ENCODE measurements at places on chromosomes 2 and 18.

- no peak for DNase-seq
Measured at GRCh38 chr2:46364797-46365457, 67.7 kb downstream of the EPAS1 start.

- DNase-seq, result no peak
Measured at GRCh38 chr18:52348209-52348608, 8.2 kb downstream of the DCC start.

DNA sequence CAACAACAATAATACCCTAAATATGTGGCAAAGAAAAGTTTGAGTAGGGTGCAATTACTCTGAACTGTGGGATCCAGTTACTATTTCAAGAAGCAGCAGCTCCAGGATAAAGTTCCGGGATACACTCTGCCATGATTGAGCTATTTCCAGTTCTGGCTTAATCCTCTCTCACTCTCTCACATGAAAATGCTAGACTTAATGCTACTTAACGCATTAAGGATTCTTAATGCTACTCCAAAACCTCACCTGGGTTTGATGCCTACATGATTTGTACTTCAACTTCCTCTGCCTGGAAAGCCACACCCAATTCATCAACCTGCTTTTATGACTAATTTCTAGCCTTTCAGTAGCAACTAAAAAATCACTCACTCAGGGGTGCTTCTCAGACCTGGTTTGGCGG is 151.1 kb upstream of the HNMT start:
- no peak for DNase-seq

- no peak for DNase-seq
Measured at GRCh38 chr2:233983445-233983844, 66.3 kb downstream of the TRPM8 start.

GRCh38 chr2:199933466-199933865 is 21.8 kb downstream of the TYW5 start:
- DNase-seq, result no peak

DNA sequence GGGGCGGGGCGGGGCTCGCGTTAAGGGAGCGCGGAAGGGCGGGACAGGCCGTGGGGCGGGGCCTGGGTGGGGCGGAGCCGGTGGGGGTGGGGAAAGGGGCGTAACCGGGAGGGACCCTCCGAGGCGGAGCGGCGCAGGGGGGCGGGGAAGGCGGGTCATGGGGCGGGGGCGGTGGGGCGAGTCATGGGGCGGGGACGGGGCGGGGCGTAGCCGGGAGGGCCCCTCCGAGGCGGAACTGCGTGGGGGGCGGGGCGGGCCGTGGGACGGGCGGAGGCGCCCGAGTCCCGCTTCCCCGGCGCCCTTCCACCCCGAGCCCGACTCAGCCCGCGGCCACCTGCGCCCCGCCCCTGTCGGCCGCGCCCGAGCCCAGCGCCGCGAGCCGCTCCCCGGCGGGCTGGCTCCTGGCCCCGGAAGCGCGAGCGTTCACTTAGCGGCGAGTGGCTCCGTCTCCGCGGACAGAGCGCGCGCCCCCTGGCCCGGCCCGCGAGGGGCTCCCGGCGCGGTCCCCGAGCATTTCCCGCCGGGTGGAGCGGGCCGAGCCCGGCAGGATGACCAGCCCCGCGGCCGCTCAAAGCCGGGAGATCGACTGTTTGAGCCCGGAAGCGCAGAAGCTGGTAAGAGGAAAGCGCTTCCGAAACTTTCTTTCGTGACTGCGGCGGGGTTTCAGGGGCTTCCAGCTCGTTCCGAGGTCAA is 64.7 kb downstream of the LRRFIP1 start:
- DNase-seq, result peak; percentile 93

GRCh38 chr2:220243571-220243970 is 616.1 kb downstream of the SLC4A3 start:
- DNase-seq, result no peak

GRCh38 chr18:66616523-66616983 is 12.7 kb upstream of the CDH19 start:
- DNase-seq, result no peak

DNA sequence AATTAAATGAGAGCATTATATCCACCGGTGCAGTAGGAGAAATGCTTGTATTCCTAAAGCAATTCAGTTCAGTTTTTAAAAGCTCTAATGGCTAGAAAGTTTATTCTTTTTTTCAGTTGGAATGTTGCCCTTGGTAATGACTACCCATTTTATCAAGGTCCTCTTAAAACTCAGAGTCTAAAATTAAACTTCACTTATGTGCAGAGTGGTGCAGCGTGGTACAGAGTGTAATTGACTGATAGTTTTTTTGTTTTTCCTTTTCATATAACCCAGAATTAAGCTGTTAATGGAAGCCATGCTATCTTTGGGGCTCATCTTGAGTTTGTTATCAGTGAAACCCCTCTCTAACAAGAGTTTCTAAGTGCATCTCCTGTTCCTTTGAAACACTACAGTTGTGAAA is 21.4 kb downstream of the NCOA1 start:
- DNase-seq, result no peak

GRCh38 chr2:60046529-60046928 is 506.9 kb downstream of the BCL11A start:
- no peak for DNase-seq

DNA sequence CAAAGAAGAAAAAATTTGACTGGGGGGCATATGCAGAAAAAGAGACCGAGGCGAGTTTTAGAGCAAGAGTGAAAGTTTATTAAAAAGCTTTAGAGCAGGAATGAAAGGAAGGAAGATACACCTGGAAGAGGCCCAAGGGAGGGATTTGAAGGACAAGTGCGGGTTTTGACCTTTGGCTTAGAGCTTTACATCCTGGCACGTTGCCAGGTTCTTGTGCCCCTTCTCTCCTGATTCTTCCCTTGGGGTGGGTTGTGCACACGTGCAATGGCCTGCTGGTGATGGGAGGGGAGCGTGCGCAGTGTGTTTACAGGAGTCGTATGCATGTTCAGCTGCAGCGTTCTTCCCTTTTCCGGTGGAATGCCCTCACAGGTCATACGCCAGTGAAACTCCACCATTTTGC is 208.8 kb downstream of the NBAS start:
- DNase-seq, result no peak

DNA sequence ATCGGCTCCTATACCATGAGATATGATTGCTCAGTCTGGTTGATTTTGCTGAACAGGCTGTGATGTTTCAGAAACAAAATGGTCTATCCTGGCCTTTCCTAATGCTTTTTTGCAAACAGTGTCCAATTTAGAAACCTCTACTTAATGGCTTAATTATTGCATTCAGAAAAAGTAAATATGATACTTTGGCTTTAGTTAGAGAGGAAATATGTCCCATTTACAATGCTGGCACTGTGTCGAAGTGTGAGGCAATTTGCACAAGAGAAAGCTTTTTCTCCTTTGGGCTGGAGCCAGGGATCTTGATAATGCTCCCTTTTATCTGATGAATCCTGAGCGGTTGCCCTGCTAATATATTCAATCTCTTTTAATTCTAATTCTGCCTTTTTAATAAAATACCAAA is 418.9 kb downstream of the EPHA4 start:
- DNase-seq, result no peak

- DNase-seq, result no peak
Measured at GRCh38 chr2:693606-694005, 16.4 kb upstream of the TMEM18 start.

- DNase-seq, result no peak
Measured at GRCh38 chr2:19871836-19872235, 29.9 kb downstream of the TTC32 start.

GRCh38 chr2:226652983-226653765 is 146.4 kb downstream of the IRS1 start:
- no peak for DNase-seq

DNA sequence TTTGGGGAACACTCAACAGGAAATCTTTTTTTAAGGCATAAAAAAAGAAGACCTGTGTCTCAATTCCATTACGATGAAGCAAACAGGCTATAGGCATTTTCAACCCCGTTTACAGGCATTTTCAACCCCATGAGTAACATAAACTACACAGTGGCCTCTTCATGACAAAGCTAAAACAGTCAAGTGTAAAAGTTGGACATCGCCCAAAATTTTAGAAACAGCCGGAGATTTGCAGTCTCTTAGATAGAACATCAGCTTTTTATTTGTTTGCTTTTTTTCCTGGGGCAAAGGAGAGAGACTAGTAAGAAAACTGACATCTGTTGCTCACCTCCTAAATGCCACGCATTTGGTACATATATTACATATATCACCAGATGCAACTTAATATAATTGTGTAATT is 173.7 kb downstream of the CMPK2 start:
- no peak for DNase-seq

DNA sequence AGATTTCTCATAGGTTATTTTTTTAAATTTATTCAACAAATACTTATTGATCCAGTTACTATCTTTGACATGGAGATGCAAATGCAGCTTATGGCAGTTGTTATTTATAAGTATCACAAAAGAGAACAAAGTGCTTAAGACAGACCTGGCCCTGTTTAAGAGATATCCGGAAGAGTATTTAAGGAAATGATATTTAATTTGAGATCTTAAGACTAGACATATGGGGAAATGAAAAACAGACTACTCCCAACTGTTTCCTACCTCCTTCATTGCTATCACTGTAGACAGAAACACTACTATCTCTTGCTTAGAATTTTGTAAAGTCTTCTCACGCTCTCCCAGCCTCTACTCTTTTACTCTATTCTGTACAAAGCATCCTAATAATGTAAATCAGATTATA is 36.0 kb downstream of the RPRD1A start:
- DNase-seq, result no peak

- no peak for DNase-seq
Measured at GRCh38 chr2:198571393-198571792, 767.0 kb downstream of the PLCL1 start.

DNA sequence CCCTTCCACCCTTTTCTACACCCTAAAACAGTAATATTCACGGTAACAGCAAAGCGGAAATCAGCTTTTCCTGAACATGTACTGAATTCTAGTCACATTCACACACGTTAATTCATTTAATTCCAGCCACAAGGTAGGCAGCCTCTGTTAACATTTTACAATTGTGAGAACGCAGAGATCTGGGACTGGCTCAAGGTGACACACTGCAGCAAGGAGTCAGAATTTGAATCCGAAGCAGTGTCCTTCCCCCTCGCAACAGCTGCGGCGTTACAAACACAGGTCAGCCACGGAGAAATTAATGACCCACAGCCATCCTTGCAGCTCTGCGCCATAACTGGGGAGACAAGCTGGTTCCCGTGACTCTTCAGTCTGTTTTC is 818 bp upstream of the SLC20A1 start:
- DNase-seq, result no peak

DNA sequence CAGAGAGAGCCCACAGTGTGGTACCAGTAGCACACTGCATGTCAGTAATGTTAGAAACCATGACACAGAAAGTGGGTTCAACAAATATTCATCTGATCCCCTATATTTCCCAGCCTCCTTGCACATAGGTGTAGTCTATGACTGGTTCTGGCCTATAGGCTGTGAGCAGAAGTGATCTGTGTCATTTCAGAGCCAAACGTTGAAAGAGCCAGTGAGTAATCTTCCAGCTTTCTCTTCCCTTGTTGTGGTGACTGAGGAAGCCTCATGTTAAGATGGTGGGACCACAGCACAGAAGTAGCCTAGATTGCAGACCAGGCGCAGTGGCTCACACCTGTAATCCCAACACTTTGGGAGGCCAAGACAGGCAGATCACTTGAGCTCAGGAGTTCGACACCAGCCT is 4.1 kb downstream of the TMEM237 start:
- no peak for DNase-seq

- no peak for DNase-seq
Measured at GRCh38 chr18:24616653-24617052, 156.2 kb downstream of the HRH4 start.

DNA sequence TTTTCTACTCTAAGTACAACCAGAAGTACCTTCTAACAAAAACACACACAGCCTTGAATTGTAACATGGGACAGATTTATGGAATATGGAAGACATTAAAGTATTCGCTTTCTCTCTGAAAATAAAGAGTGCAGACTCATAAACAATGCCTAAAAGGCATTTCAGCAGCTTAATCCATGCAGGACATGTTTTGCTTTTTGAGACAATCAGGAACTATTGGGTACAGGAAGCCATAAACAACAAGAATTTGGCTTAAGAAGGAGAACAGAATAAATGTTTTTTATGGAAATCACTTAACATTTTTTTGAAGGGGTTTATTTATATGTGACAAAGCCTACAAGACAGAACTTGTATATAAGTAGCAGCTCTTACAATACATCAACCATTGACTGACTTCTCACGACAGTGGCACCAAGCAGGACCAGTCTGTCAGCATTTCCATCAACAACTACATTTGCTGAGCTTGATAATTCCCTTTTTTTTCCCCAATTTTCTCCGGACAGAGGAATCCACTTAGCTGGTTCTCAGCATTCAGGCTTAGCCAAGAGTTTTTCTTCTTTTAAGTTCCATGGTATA is 140.1 kb downstream of the EXOC6B start:
- DNase-seq, result no peak

DNA sequence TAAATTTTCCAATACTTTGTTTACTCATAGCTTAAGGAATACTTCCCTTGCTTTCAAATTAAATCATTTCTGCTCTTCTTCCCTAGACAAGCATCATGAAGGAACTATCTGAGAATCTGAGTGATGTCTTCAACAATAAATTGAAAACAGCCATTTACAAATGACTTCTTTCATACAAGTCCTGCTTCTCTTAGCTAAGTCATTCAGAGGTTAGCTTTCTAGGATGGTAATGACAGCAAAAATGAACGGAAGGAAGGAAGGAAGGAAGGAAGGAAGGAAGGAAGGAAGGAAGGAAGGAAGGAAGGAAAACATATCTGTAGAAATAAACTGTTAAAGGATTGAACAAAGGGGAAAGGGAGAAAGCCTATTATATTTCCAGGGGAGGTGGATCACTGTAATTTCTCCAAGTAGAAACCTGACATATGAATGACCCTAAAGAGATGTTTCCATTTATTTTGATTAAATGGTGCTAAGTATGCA is 335.0 kb upstream of the KYNU start:
- DNase-seq, result no peak

DNA sequence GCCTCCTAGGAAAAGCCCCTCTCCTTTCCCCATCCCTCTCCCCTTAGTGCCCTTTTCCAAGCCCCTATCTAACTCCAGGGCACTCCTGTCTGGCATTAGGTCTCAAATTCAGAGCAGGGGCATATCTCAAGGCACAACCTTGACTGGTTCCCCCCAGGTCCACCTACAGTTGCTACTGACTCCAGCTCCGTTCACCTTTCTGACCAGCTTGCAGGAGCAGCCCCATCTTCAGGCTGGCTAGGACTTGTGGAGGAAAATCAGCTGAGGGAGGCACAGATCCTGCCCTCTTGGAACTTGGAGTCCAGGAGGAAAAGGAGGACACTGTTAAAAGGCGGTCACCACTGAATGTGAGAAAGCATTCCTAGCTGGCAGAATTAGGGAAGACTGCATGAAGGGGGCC is 152.4 kb downstream of the ZFP36L2 start:
- no peak for DNase-seq

- DNase-seq, result no peak
Measured at GRCh38 chr2:224532441-224532840, 52.7 kb downstream of the CUL3 start.

Measured in stimulated activated CD8-positive, alpha-beta memory T cell treated with anti-CD3 and anti-CD28 coated beads, Interleukin-4, amount 100 ng/mL, for 1 hour (primary cell).